Transverse colon (tissue), 4 donors: ENCODE measurements at places on chromosomes 1 and 21. TPM values are rescaled to one million over a fixed set of nuclear protein-coding genes. Genes with fewer than 3 reads are reported as not detected.

The HTR1D gene
- 0.14 TPM for total RNA-seq

DNA sequence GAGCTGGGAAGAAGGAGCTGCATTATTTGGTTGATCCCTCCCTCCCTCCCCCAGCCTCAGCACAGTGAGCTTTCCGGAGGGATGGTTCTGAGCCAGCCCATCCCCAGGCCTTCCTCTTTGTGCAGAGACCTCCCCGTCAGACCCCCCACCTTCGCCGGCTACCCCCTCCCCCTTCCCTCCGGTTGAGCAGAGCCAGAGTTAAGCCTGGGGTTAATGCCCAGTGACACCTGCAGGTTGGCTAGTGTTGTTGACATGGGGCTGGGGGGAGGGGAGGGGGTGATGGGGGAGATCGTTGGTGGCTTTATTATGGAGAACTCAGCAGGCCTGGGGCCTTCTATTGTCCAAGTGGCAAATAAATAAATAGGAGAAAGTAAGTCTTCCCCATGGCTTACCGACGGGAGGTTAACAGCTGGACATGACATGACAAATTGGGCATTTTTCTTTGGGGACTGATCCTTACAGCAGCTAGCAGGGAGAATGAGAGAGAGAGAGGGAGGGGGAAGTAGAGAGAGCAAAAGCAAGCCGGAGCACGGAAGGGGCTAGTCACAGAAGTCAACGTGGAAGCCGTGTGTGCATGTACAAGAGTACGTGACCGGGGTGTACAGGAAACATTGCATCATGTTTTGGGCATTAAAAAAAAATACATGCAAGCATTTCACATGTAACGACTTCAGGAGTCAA lies 131.1 kb downstream of the TMEM53 start:
- H3K4me3 ChIP-seq: no peak overlapping the region
- H3K27ac ChIP-seq: no peak overlapping the region
- peaks cover 52% of the 10 kb centered on the region for H3K27me3 ChIP-seq
- no peaks in the 10 kb centered on the region for H3K4me1 ChIP-seq
- no peak for DNase-seq

DNA sequence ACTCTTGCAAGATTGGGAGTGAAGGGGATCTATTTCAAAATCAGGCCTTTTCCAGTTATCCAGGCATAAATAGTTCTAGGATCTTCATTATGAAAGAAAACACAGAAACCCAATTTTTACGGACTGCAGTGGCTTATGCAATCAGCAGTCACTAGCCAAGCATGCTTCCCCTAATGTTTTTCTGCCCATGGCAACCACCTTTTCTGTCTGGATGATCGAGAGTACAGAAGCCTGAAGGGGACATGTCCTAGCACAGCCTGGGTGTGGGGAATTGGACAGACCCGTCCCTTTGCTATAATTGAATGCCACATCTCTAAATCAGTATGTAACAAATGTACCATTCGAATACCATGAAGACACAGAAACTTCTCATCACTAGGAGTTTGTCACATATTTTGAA lies 29.8 kb upstream of the NCAM2 start:
- no peaks in the 10 kb centered on the region for H3K36me3 ChIP-seq
- DNase-seq: no peak
- H3K4me1 ChIP-seq: no peaks in the 10 kb centered on the region
- no peak overlapping the region for H3K27ac ChIP-seq
- H3K27me3 ChIP-seq: no peaks in the 10 kb centered on the region

- DNase-seq: no peak
- peak overlapping the region; percentile 59 for H3K4me3 ChIP-seq
- peak overlapping the region; percentile 80 for H3K27ac ChIP-seq
- H3K4me1 ChIP-seq: no peaks in the 10 kb centered on the region
Measured at GRCh38 chr1:228276174-228276831, 68.5 kb downstream of the OBSCN start.

The SPRR2F gene
- not detected for total RNA-seq

DNA sequence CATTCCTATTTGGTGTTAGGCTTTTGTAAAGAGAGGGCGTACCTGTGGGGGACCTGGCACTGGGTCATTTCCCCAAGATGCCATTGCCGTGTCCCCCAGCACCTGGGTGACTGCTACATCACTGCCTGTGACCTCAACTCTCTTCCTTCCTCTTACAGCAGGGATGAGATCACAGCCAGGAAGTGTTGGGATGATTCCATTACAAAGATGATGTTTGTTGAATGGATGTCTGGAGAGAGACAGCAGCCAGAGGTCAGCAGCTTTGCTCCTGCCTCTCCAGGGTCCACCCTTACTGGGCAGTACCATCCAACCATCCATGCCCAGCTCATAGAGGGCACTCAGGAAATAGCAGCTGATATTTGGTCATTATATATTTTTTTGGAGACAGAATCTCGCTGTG lies 35.1 kb downstream of the TMEM51 start:
- no peaks in the 10 kb centered on the region for H3K27me3 ChIP-seq
- DNase-seq: no peak
- no peaks in the 10 kb centered on the region for H3K36me3 ChIP-seq
- H3K4me3 ChIP-seq: no peak overlapping the region

DNA sequence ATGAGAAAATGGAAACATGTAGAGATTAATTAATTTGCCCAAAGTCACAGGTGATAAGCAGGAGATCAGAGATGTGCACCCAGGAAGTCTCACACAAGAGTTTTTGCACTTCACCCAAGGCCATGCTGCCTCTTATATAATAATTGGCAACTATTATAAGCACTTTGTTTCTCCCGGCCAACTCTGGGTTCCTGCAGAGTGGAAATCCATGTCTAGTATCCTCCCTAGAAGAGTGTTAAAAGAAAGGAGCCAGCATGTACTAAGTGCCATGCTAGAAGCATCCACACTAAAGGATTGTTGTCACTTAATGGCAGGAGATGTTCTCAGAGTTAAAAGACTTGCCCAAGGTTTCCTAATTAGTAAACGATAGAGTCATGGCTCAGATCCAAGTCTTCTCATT lies 470.3 kb downstream of the OMA1 start:
- H3K4me3 ChIP-seq: no peak overlapping the region
- H3K27me3 ChIP-seq: no peaks in the 10 kb centered on the region
- no peaks in the 10 kb centered on the region for H3K4me1 ChIP-seq
- H3K27ac ChIP-seq: no peak overlapping the region
- no peaks in the 10 kb centered on the region for H3K36me3 ChIP-seq

- H3K27me3 ChIP-seq: peaks cover 25% of the 10 kb centered on the region
- H3K27ac ChIP-seq: peak overlapping the region; percentile 63
- peak; percentile 94 for DNase-seq
Measured at GRCh38 chr1:158177700-158178450, 2.8 kb upstream of the CD1D start.

The RAB25 gene
- total RNA-seq: 175 TPM

The PCSK9 gene
- 2.6 TPM for total RNA-seq

DNA sequence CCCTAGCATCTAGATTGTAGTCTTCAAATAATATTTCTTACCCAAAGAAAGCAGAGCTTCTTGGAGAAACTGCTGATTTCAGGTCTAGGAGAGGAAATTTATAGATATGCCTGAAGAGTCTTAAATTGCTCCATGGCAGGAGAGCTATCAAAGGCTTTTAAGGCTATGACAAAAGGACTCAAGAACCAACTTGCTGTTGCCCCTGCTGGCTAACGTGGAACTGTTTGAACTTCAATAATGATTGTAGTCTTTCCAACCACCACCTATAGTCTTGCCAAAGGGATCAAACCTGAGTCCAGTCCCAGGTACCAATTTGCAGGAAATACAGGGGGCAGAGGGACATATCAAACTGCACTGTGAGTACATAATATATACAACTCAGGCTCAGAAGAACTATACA lies 336.2 kb upstream of the ESRRG start:
- H3K4me3 ChIP-seq: no peak overlapping the region
- H3K36me3 ChIP-seq: no peaks in the 10 kb centered on the region
- H3K27me3 ChIP-seq: no peaks in the 10 kb centered on the region
- no peak overlapping the region for H3K27ac ChIP-seq

The KLHDC7A gene
- 0.68 TPM for total RNA-seq

- H3K36me3 ChIP-seq: no peaks in the 10 kb centered on the region
- no peak for DNase-seq
- H3K27ac ChIP-seq: no peak overlapping the region
- peaks cover 22% of the 10 kb centered on the region for H3K4me1 ChIP-seq
- no peaks in the 10 kb centered on the region for H3K27me3 ChIP-seq
Measured at GRCh38 chr1:95230256-95230655, 3.8 kb upstream of the RWDD3 start.

GRCh38 chr1:89516055-89516454 lies 8.6 kb upstream of the LRRC8B start:
- no peaks in the 10 kb centered on the region for H3K36me3 ChIP-seq
- no peak overlapping the region for H3K27ac ChIP-seq
- H3K4me1 ChIP-seq: no peaks in the 10 kb centered on the region
- no peak for DNase-seq

- no peaks in the 10 kb centered on the region for H3K36me3 ChIP-seq
- peaks cover 10% of the 10 kb centered on the region for H3K4me1 ChIP-seq
- H3K4me3 ChIP-seq: no peak overlapping the region
- no peak for DNase-seq
- H3K27ac ChIP-seq: no peak overlapping the region
Measured at GRCh38 chr1:43204394-43204793, 32.3 kb downstream of the CFAP57 start.

The TMPRSS15 gene
- total RNA-seq: not detected

DNA sequence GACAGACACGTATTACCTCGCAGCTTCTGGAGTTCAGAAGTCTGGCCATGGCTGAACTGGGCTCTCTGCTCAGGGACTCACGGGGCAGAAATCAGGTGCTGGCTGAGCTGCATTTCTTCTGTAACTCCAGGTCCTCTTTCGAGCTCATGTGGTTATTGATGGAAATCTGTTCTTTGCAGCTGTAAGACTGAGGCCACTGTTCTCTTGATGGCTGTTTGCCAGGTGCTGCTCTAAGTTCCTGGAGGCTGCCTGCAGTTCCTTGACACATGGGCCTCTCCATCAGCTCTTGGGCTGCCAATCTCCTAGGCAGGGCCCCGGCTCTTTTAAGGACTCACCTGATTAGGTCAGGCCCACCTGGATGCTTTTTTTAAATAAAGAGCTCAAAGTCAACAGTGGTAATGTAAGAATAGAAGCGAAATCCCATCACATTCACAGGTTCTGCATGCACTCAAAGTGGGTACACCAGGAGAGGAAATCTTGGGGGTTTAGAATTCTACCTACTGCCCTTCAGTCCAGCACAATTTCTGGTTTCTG lies 139.1 kb downstream of the KAZN start:
- H3K4me3 ChIP-seq: no peak overlapping the region
- no peak overlapping the region for H3K27ac ChIP-seq
- H3K4me1 ChIP-seq: no peaks in the 10 kb centered on the region
- H3K27me3 ChIP-seq: no peaks in the 10 kb centered on the region

DNA sequence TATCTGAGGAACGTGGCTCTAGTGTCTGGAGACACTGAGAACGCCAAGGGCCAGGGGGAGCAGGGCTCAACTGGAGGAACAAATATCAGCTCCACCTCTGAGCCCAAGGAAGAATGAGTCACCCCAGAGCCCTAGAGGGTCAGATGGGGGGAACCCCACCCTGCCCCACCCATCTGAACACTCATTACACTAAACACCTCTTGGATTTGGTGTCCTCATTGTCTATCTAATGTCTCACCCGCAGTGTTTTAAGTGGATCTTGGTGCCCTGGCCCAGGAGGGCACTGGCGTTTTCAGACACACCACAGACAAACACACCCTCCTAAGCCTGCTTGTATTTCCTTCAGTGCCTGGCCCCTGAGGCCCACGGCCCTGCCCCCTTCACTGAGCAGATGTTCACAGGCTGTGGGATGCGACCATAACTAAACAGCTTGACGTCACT lies 2.2 kb upstream of the FALEC start:
- no peaks in the 10 kb centered on the region for H3K36me3 ChIP-seq
- peaks cover 7% of the 10 kb centered on the region for H3K4me1 ChIP-seq
- no peak for DNase-seq

- no peak overlapping the region for H3K27ac ChIP-seq
- no peaks in the 10 kb centered on the region for H3K4me1 ChIP-seq
- H3K27me3 ChIP-seq: peaks cover 6% of the 10 kb centered on the region
Measured at GRCh38 chr1:29633771-29634170, 397.4 kb downstream of the PTPRU start.
